ENCODE measurements at places on chromosomes 11 and 22. TPM values are rescaled to one million over a fixed set of nuclear protein-coding genes. Genes with fewer than 3 reads are reported as not detected.

- no peak for DNase-seq
These were observed at the start of gene GRAP2 for GRCh38 chr22:39900306-39901227. Gene GRAP2 (plus strand): TSS chr22:39901084. CDS start chr22:39947107, 46,023 bp downstream.

- no peak for DNase-seq
These were observed 118.8 kb downstream of the RRAS2 start for GRCh38 chr11:14240221-14240620.

The MS4A14 gene
- not detected for total RNA-seq

- no peak for DNase-seq
These were observed 950.9 kb upstream of the CNTN5 start for GRCh38 chr11:98069861-98070260.

- no peak for DNase-seq
These were observed 6.5 kb downstream of the ASCL2 start for GRCh38 chr11:2263724-2264360.

The PATE2 gene
- total RNA-seq, result not detected

- DNase-seq, result no peak
These were observed 1.2 kb downstream of the C2CD2L start for GRCh38 chr11:119108146-119108856.

- no peak for DNase-seq
These were observed 53.2 kb downstream of the SPON1 start for GRCh38 chr11:14015711-14016110.

The GNAZ gene
- total RNA-seq, result 6.0 TPM

DNA sequence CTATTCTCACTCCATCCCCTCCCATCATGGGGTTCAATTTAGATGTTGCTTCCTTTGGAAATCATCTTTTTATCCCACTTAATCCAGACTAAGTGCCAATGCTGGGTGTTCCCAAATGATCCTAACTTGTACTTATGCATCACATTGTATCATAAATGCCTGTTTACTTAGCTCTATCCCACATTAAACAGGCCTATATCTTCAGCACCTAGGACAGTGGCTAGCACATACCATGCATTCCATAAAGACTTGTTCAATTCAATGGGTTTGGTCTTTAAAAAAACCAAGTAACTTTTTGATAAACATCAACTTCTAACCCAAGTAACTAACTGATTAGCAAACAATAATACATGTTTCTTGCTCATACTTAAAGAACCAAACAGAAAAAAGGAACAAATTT lies 40.6 kb downstream of the RSF1 start:
- DNase-seq, result no peak

GRCh38 chr11:69825037-69825834 lies 6.0 kb upstream of the FGF3 start:
- no peak for DNase-seq

GRCh38 chr11:134380785-134381184 lies 31.3 kb downstream of the B3GAT1 start:
- DNase-seq, result no peak

DNA sequence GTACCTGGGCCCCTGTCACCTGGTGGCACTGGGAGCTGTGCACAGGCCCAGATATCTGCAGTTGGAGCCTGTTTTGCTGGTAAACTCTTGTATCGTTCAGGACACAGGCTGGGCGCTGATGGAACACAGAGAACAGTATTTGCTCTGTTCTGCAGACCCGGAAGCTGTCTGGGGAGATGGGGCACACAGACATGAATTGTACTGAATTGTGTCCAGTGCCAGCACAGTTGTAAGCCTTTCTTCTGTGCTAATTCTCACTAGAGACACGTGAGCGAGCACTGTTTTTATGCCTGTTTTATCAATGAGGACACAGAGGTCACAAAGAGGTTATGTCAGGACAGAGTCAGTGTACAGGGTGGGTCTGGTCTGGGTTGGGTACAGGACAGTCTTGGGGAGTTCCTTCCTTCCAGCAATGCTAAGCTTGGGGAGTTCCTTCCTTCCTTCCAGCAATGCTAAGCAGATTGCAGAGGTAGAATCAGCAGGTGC lies 24.4 kb upstream of the ACR start:
- no peak for DNase-seq

GRCh38 chr22:27866135-27867084 lies 52.6 kb downstream of the PITPNB start:
- DNase-seq, result no peak

- DNase-seq, result no peak
These were observed 412.6 kb downstream of the TENM4 start for GRCh38 chr11:79028225-79028624.

The BRSK2 gene
- total RNA-seq, result 4.9 TPM

DNA sequence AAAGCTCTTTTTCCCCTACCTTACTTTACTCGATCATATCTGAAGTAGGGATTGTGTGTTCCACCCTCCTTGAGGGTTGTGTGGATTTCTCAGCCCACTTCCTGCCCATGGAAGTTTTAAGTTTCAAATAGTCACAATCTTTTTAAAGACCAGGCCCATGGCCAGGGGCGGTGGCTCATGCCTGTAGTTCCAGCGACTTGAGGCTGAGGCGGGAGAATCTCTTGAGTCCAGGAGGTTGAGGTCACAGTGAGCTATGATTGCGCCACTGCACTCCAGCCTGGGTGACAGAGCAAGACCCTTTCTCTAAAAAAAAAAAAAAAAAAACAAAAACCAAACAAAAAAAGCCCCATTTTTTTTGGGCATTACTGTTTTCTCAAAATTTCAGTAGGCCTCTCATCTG lies 36.3 kb upstream of the LRRC10B start:
- DNase-seq, result no peak

DNA sequence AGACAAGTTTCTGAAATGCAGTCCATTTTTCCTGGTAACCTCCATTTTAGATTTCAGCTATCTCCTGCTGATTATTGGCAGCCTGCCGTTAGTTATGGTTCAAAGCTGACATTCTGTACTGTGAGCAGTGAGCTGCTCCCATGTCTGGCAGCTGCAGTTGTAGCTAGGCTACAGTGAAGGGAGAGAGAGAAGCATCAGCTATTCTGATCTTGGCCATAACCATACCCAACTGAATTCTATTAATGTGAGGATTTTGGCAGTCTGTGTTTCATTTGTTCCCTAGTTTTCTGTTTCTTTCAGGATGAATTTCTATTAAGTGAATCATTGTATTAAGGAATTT lies 33.4 kb downstream of the SIK2 start:
- no peak for DNase-seq

The C22orf31 gene
- not detected for total RNA-seq

DNA sequence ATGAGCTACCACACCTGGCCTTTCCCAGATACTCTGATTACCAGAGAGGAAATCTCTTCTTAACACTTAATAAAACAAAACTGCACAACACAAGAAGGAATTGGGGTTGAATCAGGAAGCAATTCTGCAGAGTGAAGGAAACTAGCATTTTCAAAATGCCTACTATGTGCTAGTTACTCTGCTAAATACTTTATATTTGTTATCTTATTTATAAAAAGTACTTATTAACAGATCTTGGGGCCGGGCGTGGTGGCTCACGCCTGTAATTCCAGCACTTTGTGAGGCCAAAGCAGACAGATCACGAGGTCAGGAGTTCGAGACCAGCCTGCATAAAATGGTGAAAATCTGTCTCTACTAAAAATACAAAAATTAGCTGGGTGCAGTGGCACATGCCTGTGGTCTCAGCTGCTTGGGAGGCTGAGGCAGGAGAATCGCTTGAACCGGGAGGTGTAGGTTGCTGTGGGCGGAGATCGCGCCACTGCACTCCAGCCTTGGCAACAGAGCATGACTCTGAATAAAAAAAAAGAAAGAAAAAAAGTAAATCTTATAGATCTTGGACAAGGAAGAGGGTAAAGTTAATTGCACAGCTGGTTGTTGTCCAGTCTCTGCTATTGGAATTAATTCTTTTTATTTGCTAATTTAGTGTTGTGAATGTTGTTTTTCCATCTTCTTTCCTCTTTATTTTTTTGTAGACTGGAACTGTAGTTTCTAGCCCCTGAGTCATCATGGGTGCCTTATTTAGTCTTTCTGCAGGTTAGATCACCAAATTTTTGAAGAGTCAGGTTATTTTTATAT lies 22.1 kb downstream of the TMEM135 start:
- DNase-seq, result no peak

The RIBC2 gene
- 2.5 TPM for total RNA-seq

- DNase-seq, result no peak
These were observed 15.3 kb downstream of the MICAL2 start for GRCh38 chr11:12125609-12126149.

DNA sequence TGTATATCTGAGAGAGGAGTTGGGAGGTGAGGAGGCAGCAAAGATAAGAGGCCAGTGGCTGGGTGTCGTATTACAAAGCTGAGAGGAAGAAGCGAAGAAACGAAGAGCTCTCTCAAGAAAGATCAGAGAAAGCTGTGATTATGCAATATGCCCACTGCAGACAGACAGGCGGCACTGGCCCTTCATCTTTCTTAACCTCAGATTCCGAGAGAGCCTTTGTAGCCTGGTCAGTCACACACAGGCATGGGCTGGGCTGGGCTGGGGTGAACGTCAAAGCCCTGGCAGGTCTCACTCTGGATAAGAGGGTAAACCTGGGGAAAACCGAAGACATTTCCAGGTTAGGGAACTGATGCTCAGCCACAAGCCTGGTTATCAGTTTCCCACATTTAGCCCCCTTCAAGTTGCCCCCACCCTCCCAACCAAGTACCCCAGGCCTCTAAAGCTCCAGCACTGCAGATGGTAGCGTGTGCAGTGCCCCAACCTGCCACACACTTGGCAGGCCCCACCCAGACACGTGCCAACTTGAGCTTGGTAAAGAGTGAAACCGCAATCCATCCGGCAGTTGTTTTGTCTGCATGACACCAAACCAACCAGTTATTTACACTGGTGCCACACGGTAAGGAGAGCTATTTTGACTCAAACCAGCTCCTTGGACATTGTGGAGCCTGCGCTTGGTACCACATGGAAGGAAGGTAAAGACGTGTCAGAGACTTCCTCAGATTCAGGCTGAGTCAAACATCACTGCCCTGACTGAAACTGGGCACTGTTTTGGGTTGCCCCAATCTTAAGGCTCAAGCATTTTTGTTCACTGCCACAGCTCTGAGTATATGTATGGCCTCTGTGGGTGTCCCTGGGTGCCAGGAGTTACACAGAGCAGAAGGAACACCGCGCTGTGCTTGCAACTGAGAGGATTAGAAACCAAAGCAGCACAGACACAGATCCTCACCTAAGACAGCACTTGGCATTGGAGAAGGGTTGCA lies 135.9 kb downstream of the FDX1 start:
- peak; percentile 54 for DNase-seq

The TEX12 gene
- total RNA-seq, result 0.36 TPM

GRCh38 chr11:75047191-75047590 lies 49.5 kb downstream of the OR2AT4 start:
- DNase-seq, result no peak

DNA sequence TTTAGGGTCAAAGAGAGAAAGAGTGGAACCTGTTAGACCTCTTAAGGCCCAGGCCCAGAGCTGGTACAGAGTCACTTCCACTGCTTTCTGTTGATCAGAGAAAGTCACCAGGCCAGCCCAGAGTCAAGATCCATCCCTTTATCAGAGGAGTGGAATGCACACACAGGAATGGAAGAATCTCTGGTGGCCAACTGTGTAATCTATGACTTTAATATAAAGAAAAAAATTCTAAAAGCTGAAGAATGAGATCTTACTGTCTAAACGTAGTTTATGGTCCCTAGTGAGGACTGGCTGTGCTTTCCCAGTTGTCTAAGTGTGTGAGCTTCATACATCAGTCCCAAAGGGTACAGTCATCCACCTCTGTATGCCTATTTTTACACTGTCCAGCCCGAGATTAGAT lies 51.0 kb downstream of the PPFIBP2 start:
- no peak for DNase-seq

GRCh38 chr11:16402654-16403447 lies 46.5 kb upstream of the SOX6 start:
- DNase-seq, result no peak

GRCh38 chr22:35148866-35149548 lies 83.0 kb downstream of the ISX start:
- no peak for DNase-seq

The EFCAB6 gene
- 2.6 TPM for total RNA-seq

The MMP7 gene
- 0.20 TPM for total RNA-seq

DNA sequence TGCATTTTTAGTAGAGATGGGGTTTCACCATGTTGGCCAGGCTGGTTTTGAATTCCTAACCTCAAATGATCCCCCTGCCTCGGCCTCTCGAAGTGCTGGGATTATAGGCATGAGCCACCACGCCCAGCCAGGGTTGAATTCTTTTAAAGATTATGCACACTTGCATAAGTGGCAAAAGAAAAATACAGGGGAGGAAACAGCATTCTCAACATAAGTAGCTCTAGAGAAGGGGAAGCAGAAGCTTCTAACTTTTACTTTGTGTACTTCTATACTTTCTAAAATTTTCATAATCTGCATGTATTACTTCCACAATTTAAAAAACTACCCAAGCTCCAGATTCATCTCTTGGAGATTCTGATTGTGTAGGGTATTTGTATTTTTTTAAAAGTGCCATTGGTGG lies 108.0 kb downstream of the SLC1A2 start:
- DNase-seq, result no peak

DNA sequence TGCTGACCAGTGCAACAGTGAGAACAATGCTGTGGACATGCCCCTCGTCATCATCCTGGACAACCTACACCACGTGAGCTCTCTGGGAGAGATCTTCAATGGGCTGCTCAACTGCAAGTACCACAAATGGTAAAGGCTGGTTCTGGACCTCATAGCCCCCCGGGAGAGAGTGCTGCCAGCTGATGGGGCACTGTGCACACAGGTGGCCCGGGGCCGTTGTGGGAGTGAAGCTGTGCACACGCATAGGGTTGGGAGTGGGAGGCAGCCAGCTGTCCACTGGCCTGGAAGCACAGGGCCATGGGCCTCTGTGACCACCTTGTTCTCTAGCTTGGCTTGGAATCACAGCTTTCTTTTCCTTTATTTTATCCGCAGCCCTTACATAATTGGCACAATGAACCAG lies 57.0 kb downstream of the DBX1 start:
- DNase-seq, result no peak

- peak; percentile 54 for DNase-seq
These were observed 61.4 kb upstream of the ASPHD2 start for GRCh38 chr22:26367402-26368245.

The MMP27 gene
- total RNA-seq, result not detected

The CCDC188 gene
- not detected for total RNA-seq

DNA sequence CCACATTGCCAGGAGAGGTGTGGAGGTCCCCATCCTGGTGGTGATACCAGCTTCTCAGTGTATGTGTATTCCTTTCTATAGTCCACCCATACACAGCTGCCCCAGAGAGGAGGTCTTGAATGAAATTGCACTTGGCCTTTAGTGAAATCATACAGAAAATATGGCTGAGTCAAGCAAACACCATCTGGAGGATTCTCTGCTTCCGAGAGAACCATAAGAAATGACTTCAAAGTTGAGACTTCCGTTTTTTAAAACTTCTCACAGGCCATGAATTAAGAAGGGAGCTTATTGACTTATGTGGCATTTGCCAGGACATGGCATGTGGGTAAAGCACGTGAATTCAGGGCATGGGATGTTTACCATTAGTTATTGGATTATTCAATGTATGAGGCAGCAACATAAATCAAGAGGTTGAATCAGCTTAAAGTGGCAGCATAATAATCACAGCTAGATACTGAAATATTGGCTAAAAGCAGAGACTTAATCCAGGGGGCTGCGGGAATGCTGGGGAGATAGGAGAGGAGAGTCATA lies 119.1 kb upstream of the MTNR1B start:
- DNase-seq, result no peak

The KRTAP5-10 gene
- total RNA-seq, result 0.31 TPM
